ENCODE measurements at places on chromosomes 2 and 18. TPM values are rescaled to one million over a fixed set of nuclear protein-coding genes. Genes with fewer than 3 reads are reported as not detected.

DNA sequence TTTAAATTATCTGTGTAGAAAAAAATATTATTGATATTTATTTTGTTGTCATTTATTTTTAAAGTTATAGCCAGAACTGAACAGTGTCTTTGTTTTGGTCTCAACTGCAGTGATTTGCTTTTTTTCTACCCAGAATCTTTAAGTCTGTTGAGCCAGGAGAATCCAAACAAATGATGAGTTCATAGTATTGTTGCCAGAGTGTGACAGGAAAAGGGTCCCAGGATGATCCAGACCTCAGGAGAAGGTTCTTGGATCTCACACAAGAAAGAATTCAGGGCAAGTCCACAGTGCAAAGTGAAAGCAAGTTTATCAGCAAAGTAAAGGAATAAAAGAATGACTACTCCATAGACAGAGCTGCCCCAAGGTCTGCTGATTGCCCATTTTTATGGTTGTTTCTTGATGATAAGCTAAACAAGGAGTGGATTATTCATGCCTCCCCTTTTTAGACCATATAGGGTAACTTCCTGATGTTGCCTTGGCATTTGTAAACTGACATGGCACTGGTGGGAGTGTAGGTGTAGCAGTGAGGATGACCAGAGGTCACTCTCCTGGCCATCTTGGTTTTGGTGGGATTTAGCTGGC, 127.1 kb downstream of the AGPS start:
- H3K36me3 ChIP-seq, result no peaks in the 10 kb centered on the region
- DNase-seq, result no peak
- no peak overlapping the region for H3K4me3 ChIP-seq
- H3K27me3 ChIP-seq, result no peaks in the 10 kb centered on the region
- peaks cover 4% of the 10 kb centered on the region for H3K4me1 ChIP-seq
- no peak overlapping the region for H3K27ac ChIP-seq

DNA sequence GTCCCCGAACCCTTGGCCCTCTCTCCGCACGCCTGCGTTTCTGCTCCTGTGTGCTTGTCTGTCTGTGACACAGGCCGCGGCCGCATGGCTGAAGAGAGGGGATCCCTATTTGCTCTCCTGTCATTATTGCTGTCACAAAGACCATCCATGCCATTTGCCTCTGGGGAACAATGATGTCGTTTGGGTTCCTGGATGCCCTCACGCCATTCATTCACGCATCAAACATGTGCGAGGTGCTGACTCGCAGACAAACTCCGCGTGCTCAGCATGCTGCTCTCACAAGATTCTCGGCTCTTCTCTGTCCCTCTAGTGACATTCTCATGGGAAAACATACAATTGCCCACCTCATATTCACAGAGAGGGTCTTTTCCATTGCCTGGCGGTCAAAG, 67.8 kb downstream of the ASB1 start:
- no peaks in the 10 kb centered on the region for H3K4me1 ChIP-seq
- H3K27me3 ChIP-seq, result no peaks in the 10 kb centered on the region
- H3K4me3 ChIP-seq, result no peak overlapping the region
- DNase-seq, result no peak

DNA sequence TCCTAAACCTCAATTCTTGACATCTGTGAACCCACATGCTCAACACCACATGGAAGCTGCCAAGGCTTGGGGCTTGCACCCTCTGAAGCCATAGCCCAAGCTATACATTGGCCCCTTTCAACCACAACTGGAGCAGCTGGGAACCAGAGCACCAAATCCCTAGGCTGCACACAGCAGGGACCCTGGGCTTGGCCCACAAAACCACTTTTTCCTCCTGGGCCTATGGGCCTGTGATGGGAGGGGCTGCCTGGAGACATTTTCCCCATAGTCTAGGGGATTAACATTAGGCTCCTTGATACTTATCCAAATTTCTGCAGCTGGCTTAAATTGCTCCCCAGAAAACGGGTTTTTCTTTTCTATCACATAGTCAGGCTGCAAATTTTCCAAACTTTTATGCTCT, 40.3 kb downstream of the EXOC6B start:
- H3K36me3 ChIP-seq, result no peaks in the 10 kb centered on the region
- no peaks in the 10 kb centered on the region for H3K4me1 ChIP-seq
- no peak overlapping the region for H3K27ac ChIP-seq
- no peak for DNase-seq

GRCh38 chr2:11145350-11145749, 9.9 kb upstream of the SLC66A3 start:
- H3K4me1 ChIP-seq, result no peaks in the 10 kb centered on the region
- H3K4me3 ChIP-seq, result no peak overlapping the region
- H3K27ac ChIP-seq, result no peak overlapping the region
- peaks cover 3% of the 10 kb centered on the region for H3K27me3 ChIP-seq

- no peak overlapping the region for H3K27ac ChIP-seq
- H3K27me3 ChIP-seq, result no peaks in the 10 kb centered on the region
- H3K4me1 ChIP-seq, result no peaks in the 10 kb centered on the region
- no peaks in the 10 kb centered on the region for H3K36me3 ChIP-seq
- no peak for DNase-seq
Measured at GRCh38 chr2:208608122-208608835, 201.7 kb downstream of the PTH2R start.

The UGT1A10 gene
- total RNA-seq, result not detected

The GALNT5 gene
- total RNA-seq, result 1.1 TPM

- H3K27me3 ChIP-seq, result no peaks in the 10 kb centered on the region
- no peak overlapping the region for H3K4me3 ChIP-seq
- DNase-seq, result peak; percentile 2
- no peaks in the 10 kb centered on the region for H3K4me1 ChIP-seq
- H3K36me3 ChIP-seq, result no peaks in the 10 kb centered on the region
Measured at GRCh38 chr2:131033786-131034121, 59.5 kb downstream of the FAM168B start.

GRCh38 chr2:241689306-241689705, 2.7 kb upstream of the DTYMK start:
- no peak for DNase-seq
- H3K4me1 ChIP-seq, result no peaks in the 10 kb centered on the region
- no peaks in the 10 kb centered on the region for H3K27me3 ChIP-seq
- H3K4me3 ChIP-seq, result no peak overlapping the region
- H3K36me3 ChIP-seq, result peaks cover 7% of the 10 kb centered on the region

GRCh38 chr2:185817991-185818390, 79.4 kb downstream of the FSIP2 start:
- no peak overlapping the region for H3K4me3 ChIP-seq
- no peak overlapping the region for H3K27ac ChIP-seq
- H3K4me1 ChIP-seq, result no peaks in the 10 kb centered on the region
- H3K36me3 ChIP-seq, result no peaks in the 10 kb centered on the region
- DNase-seq, result no peak
- H3K27me3 ChIP-seq, result no peaks in the 10 kb centered on the region

DNA sequence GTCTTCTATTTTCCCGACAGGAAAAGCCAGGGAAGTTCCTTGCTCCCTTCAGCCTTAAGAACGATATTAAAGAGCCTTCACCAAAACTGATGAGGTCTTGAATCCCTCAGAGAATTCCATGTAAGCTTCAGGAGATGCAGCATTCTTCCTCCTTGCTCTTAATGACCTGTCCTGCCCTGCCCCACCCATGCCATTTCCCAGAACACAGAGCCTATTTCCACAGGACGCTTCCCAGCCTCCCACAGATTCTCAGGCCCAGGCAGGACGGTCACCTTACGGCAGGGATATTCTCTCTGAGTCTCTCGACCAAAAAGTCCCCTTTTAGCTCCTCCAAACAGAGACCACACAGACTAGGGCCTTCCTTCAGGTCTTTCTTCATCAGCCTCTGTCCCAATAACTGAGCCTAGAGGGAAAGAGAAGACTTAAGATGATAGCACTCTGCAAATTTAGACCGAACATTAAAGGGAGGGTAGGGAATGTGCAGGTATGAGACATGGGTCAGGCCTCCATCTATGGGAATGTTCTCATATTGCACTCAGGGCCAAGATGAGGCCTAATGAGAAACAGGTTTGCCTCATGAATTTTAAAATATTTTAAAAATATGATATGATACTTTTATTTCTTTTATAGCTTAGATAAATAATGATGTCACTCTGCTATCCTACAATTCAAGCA, 62.1 kb downstream of the COBLL1 start:
- peaks cover 18% of the 10 kb centered on the region for H3K4me1 ChIP-seq
- H3K4me3 ChIP-seq, result no peak overlapping the region
- no peaks in the 10 kb centered on the region for H3K36me3 ChIP-seq
- H3K27me3 ChIP-seq, result no peaks in the 10 kb centered on the region

The DUSP2 gene
- total RNA-seq, result 6.7 TPM

The LBH gene
- total RNA-seq, result 25.0 TPM

DNA sequence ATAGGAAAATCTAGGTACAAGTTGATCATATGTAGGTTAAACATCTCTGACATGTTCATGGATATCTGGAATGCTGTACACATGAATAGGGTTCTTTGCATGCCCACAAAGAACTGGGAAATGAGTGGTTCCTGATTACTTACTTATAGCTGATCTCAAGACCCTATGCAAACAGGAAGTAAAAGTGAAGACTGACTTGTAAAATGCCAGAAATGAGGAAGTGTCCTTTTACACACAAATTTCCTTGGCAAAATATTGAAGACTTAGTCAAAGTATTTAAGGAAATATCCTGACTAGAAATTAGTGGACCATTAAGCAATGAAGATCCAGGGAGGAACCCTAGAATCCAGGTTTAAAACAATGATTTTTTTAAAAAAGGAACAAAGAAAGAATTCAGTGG, 203.7 kb upstream of the DLGAP1 start:
- no peak overlapping the region for H3K27ac ChIP-seq
- no peak for DNase-seq
- no peaks in the 10 kb centered on the region for H3K27me3 ChIP-seq
- H3K4me1 ChIP-seq, result no peaks in the 10 kb centered on the region
- no peak overlapping the region for H3K4me3 ChIP-seq
- no peaks in the 10 kb centered on the region for H3K36me3 ChIP-seq

The MC2R gene
- not detected for total RNA-seq

Data from sigmoid colon (tissue), 7 donors.